Tibial artery (tissue), 4 donors: ENCODE measurements at places on chromosomes 5 and 9.

- no peak overlapping the region for H3K27ac ChIP-seq
- H3K4me1 ChIP-seq: peaks cover 37% of the 10 kb centered on the region
Measured at GRCh38 chr9:121637713-121638220, 13.7 kb upstream of the DAB2IP start.

DNA sequence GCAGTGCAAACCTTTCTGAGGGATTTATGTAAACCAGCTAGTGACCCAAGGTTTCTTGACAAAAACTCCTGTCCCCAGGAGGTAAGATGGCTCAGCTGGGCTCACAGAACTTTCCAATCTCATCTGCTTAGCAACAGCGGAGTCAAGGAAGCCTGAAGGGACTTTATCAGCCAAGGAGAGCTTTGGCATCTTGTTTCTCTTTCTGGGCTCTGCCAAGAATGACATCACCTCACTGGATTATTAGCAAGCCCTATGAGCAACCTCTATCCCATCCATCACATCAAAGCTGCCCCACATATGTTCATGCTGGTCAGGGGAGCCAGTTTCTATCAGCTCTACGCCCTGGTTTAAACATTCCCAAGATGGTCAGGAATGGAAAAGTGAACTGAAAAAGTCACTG, 461.3 kb downstream of the ENC1 start:
- H3K4me3 ChIP-seq: no peak overlapping the region
- no peaks in the 10 kb centered on the region for H3K4me1 ChIP-seq
- H3K36me3 ChIP-seq: no peaks in the 10 kb centered on the region
- no peak overlapping the region for H3K27ac ChIP-seq

GRCh38 chr5:107919361-107919760, 248.6 kb upstream of the EFNA5 start:
- no peak overlapping the region for H3K27ac ChIP-seq
- no peaks in the 10 kb centered on the region for H3K4me1 ChIP-seq
- H3K27me3 ChIP-seq: no peaks in the 10 kb centered on the region
- no peaks in the 10 kb centered on the region for H3K36me3 ChIP-seq
- H3K4me3 ChIP-seq: no peak overlapping the region

DNA sequence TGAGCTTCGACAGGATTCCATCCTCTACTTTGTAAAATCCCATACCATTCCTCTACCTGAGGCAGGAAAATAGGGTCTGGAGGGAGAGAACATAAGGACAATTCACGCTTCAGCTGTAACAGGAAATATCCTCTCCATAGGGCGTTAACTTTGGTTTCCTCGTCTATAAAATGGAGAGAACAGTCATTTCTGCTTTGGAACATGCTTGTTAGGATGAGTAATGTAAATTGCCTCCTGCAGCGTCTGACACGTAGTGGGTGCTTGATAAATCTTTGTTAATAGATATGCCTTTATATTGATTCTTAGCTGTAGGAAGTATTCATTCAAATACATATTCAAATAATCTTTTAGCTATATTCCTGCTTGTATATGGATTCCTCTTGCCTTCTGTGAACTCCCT, 711 bp upstream of the SUB1 start:
- H3K36me3 ChIP-seq: peaks cover 14% of the 10 kb centered on the region
- H3K27ac ChIP-seq: no peak overlapping the region
- no peaks in the 10 kb centered on the region for H3K27me3 ChIP-seq
- no peak overlapping the region for H3K4me3 ChIP-seq

DNA sequence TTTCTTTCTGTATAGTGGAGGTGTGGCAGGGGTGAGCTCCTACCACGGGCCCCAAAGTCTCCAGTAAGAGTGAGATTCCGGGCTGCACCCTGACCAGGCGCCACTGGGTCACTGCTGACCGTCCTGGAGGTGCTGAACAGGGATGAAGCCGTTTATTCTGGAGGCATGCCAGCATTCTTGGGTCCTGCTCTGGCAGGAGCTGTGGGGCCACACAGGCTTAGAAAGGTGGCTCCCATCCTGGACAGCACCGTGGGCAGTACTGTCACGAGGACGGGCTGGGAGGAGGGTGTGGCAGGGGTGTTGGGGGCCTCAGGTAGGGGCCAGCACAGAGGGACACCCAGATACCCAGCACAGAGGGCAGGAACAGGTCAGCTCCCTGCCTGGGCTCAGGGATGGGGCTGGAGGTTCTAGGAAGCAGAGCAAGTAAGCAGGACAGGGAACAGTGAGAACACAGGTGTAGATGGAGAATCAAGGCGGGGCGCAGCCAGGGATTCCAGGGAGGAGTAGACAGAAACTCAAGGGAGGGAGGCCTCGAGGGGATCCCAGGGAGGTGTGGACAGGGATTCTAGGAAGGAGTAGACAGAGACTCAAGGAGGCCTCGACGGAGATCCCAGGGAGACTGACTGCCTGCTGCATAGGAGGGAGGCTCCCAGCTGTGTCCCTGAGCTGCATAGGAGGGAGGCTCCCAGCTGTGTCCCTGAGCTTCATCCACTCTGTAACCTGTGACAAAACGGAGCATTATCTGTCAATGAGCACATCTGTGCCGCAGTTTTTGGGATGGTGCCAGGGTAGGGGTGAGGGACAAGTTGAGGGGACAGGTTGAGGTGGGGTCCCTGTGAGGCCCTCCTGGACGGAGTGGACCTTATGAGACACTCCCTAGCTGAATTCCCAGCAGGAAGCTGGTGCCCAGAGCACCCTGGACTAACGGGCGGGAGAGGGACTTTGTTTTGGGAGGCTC, 1.1 kb upstream of the PLEKHG4B start:
- peaks cover 54% of the 10 kb centered on the region for H3K27me3 ChIP-seq
- DNase-seq: peak; percentile 54
- no peak overlapping the region for H3K4me3 ChIP-seq
- no peak overlapping the region for H3K27ac ChIP-seq

DNA sequence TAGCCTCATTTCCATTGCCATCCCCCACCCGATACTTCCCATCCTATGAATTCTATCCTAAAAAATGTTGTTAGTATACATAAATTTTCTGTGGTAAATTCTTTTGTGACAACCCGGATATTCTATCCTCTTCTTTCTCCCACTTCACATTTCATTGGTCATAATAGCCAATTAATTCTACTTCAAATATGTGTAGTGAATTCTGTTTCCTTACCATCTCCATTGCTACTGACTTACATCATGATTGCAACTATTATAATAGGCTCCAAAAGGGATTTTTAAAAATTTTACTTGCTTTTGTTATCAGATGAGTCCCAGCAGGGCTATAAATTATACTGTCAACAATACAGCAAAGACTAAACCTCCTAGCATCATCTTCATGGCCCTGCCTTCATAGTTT, 1326.8 kb downstream of the PTPRD start:
- no peaks in the 10 kb centered on the region for H3K27me3 ChIP-seq
- no peaks in the 10 kb centered on the region for H3K36me3 ChIP-seq
- no peak overlapping the region for H3K4me3 ChIP-seq
- DNase-seq: no peak
- H3K4me1 ChIP-seq: no peaks in the 10 kb centered on the region
- H3K27ac ChIP-seq: no peak overlapping the region

DNA sequence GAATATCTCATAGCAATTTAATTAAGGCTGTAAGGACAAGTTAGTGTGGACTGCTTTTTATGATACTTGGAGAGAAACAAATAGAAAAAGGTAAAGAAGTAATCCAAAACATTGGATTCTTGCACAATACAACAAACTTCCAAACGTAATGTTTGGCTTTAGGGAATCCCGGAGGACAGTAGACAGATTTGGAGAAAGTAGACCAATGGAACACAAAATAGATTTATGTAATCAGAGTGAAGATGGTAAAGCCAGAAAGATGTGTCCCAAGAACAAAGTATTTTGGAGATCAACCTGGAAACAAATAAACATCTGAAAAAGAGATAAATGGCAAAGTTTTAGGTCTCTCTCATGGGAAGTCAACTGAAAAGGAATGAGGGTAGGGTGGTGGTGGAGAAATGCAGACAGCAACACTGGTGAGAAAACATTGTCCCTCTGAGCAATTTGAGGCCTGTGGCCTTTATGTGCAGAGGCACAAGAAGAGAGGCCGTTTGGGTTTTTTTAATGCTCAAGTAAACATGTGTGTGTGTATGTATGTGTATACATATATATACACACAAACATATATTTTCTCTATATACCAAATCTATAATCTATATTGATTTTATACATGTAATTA, 620.6 kb downstream of the PDE4D start:
- peaks cover 41% of the 10 kb centered on the region for H3K4me1 ChIP-seq
- H3K4me3 ChIP-seq: peak overlapping the region; percentile 54
- H3K36me3 ChIP-seq: no peaks in the 10 kb centered on the region
- peak overlapping the region; percentile 75 for H3K27ac ChIP-seq
- no peaks in the 10 kb centered on the region for H3K27me3 ChIP-seq

GRCh38 chr5:97098922-97099321, 43.5 kb downstream of the LIX1 start:
- H3K4me1 ChIP-seq: no peaks in the 10 kb centered on the region
- H3K36me3 ChIP-seq: no peaks in the 10 kb centered on the region
- peak overlapping the region; percentile 19 for H3K4me3 ChIP-seq
- H3K27ac ChIP-seq: no peak overlapping the region
- DNase-seq: no peak
- no peaks in the 10 kb centered on the region for H3K27me3 ChIP-seq

- no peaks in the 10 kb centered on the region for H3K27me3 ChIP-seq
- no peak overlapping the region for H3K4me3 ChIP-seq
- no peaks in the 10 kb centered on the region for H3K36me3 ChIP-seq
- H3K4me1 ChIP-seq: peaks cover 47% of the 10 kb centered on the region
- DNase-seq: no peak
Measured at GRCh38 chr5:169219351-169219750, 81.6 kb downstream of the SLIT3 start.

DNA sequence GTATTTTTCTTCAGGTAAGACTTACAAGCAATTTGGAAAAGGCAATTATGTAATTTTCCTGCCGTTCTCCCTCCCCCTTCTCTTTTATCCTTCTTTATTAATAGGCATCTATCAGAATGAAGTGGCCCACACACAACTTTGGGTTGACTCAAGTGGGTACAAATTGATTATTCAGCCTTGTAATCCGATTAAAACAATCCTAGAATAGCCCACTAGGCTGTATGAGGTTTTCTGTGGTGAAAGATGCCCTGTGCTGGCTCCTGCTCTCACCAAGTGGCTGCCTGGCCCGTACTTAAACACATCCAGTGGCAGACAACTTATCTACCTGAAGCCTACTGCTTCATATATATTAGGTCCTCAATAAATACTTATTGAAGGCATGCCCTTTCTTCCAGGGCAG, 177.3 kb upstream of the C9orf72 start:
- no peaks in the 10 kb centered on the region for H3K36me3 ChIP-seq
- H3K27me3 ChIP-seq: no peaks in the 10 kb centered on the region
- no peak for DNase-seq
- H3K27ac ChIP-seq: no peak overlapping the region
- H3K4me1 ChIP-seq: no peaks in the 10 kb centered on the region

- no peaks in the 10 kb centered on the region for H3K36me3 ChIP-seq
- no peaks in the 10 kb centered on the region for H3K4me1 ChIP-seq
- no peak overlapping the region for H3K4me3 ChIP-seq
- DNase-seq: no peak
- H3K27ac ChIP-seq: no peak overlapping the region
Measured at GRCh38 chr5:75758116-75758515, 40.9 kb upstream of the POC5 start.

GRCh38 chr9:84856181-84856632, 186.7 kb downstream of the NTRK2 start:
- H3K27ac ChIP-seq: peak overlapping the region; percentile 67
- no peaks in the 10 kb centered on the region for H3K36me3 ChIP-seq
- DNase-seq: no peak
- no peaks in the 10 kb centered on the region for H3K4me1 ChIP-seq

- DNase-seq: no peak
- peaks cover 46% of the 10 kb centered on the region for H3K36me3 ChIP-seq
- H3K27ac ChIP-seq: no peak overlapping the region
- H3K4me3 ChIP-seq: no peak overlapping the region
- peaks cover 70% of the 10 kb centered on the region for H3K4me1 ChIP-seq
Measured at GRCh38 chr9:128908372-128908771, 12.4 kb upstream of the PHYHD1 start.

- peaks cover 8% of the 10 kb centered on the region for H3K36me3 ChIP-seq
- peaks cover 31% of the 10 kb centered on the region for H3K4me1 ChIP-seq
- no peaks in the 10 kb centered on the region for H3K27me3 ChIP-seq
- H3K27ac ChIP-seq: no peak overlapping the region
- DNase-seq: no peak
Measured at GRCh38 chr5:138910546-138911185, 35.5 kb upstream of the LRRTM2 start.

- H3K27ac ChIP-seq: no peak overlapping the region
- no peak overlapping the region for H3K4me3 ChIP-seq
- H3K27me3 ChIP-seq: no peaks in the 10 kb centered on the region
- peaks cover 5% of the 10 kb centered on the region for H3K36me3 ChIP-seq
Measured at GRCh38 chr9:114652776-114653555, 4.6 kb downstream of the TEX53 start.
